ENCODE measurements at places on chromosomes 6 and 20. TPM values are rescaled to one million over a fixed set of nuclear protein-coding genes. Genes with fewer than 3 reads are reported as not detected.

The LSM2 gene
- 49.6 TPM for total RNA-seq

GRCh38 chr20:10626896-10627295 is 46.9 kb downstream of the JAG1 start:
- H3K36me3 ChIP-seq = no peaks in the 10 kb centered on the region
- no peak overlapping the region for H3K27ac ChIP-seq
- peaks cover 9% of the 10 kb centered on the region for H3K4me1 ChIP-seq
- no peak overlapping the region for H3K4me3 ChIP-seq
- no peaks in the 10 kb centered on the region for H3K27me3 ChIP-seq

GRCh38 chr20:34350095-34350494 is 13.0 kb upstream of the ITCH start:
- H3K4me1 ChIP-seq = no peaks in the 10 kb centered on the region
- H3K27me3 ChIP-seq = no peaks in the 10 kb centered on the region
- H3K36me3 ChIP-seq = no peaks in the 10 kb centered on the region
- H3K4me3 ChIP-seq = no peak overlapping the region

GRCh38 chr20:10578607-10579006 is 95.2 kb downstream of the JAG1 start:
- no peaks in the 10 kb centered on the region for H3K4me1 ChIP-seq
- no peak overlapping the region for H3K4me3 ChIP-seq
- no peaks in the 10 kb centered on the region for H3K27me3 ChIP-seq
- H3K27ac ChIP-seq = no peak overlapping the region
- H3K36me3 ChIP-seq = no peaks in the 10 kb centered on the region
- no peak for DNase-seq

- H3K4me1 ChIP-seq = no peaks in the 10 kb centered on the region
- H3K27me3 ChIP-seq = peaks cover 56% of the 10 kb centered on the region
- H3K4me3 ChIP-seq = no peak overlapping the region
- no peak for DNase-seq
- H3K36me3 ChIP-seq = no peaks in the 10 kb centered on the region
- H3K27ac ChIP-seq = no peak overlapping the region
These were observed 20.8 kb upstream of the CHRNA4 start for GRCh38 chr20:63381781-63382431.

GRCh38 chr6:139600919-139601475 is 226.5 kb upstream of the CITED2 start:
- H3K27ac ChIP-seq = peak overlapping the region; percentile 14
- no peak overlapping the region for H3K4me3 ChIP-seq
- DNase-seq = no peak
- no peaks in the 10 kb centered on the region for H3K36me3 ChIP-seq
- H3K4me1 ChIP-seq = peaks cover 8% of the 10 kb centered on the region
- H3K27me3 ChIP-seq = no peaks in the 10 kb centered on the region

- H3K4me1 ChIP-seq = peaks cover 83% of the 10 kb centered on the region
- H3K27me3 ChIP-seq = no peaks in the 10 kb centered on the region
- peak; percentile 97 for DNase-seq
- H3K27ac ChIP-seq = peak within 1 kb of the TSS; percentile 97
- H3K36me3 ChIP-seq = no peaks in the 10 kb centered on the region
- H3K4me3 ChIP-seq = peak within 1 kb of the TSS; percentile 96
These were observed at the start of gene PPP1R18 for GRCh38 chr6:30686009-30686907. TSS of gene PPP1R18 (minus strand) at chr6:30686645. CDS start at chr6:30686018, 627 bp downstream.

DNA sequence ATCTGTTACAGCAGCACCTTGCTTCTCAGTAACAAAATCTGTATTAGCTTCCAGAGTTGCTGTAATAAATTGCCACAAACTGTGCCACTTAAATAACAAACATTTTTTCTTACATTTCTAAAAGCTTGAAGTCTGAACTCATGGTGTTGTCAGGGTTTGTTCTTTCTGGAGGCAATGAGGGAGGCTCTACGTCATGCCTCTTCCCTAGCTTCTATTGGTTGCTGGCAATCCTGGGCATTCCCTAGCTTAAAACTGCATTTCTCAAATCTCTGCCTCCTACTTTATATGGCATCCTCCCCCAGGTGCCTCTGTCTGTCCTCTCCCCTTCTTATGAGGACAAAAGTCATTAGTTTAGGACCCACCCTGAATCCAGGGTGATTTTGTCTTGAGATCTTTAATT is 41.6 kb upstream of the TMEM244 start:
- H3K4me3 ChIP-seq = no peak overlapping the region
- DNase-seq = no peak
- no peaks in the 10 kb centered on the region for H3K4me1 ChIP-seq
- H3K27me3 ChIP-seq = no peaks in the 10 kb centered on the region
- no peaks in the 10 kb centered on the region for H3K36me3 ChIP-seq

DNA sequence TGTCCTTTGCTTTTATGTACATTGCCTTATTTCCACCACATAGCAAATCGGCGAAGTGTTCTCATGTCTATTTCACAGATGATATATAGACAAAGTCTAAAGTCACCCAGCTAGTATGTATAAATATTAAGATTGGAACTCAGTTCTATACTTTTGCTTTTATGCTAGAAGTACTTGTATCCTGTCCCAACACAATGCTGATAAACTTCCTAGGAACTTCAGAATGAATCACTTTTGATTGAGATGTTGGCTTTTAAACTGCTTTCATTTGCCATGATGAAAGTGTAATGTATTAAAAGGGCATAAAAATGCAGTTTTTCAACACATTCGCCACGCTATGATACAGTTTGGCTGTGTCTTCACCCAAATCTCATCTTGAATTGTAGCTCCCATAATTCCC is 50.8 kb downstream of the GCLC start:
- no peaks in the 10 kb centered on the region for H3K27me3 ChIP-seq
- DNase-seq = no peak
- no peak overlapping the region for H3K27ac ChIP-seq

The COL21A1 gene
- 0.20 TPM for total RNA-seq

DNA sequence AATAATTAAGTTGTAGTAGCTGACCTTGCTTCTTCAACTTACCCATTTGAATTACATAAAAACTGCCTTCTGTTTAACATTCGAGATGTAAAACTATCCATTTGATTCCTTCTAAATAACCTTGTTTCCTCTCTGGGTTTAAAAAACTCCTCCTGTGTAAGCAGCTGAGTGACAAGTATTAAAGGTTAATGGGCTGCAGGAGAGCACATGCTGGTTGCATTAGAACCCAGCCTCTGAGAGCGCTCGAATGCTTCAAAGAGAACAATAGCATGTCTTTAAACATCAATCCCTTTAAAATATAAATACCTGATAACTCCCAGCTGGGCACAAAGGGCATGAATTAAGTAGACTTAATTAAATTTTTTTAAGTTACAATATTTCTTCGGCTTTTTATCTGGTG is 215.8 kb downstream of the EYA4 start:
- no peaks in the 10 kb centered on the region for H3K36me3 ChIP-seq
- DNase-seq = no peak
- no peaks in the 10 kb centered on the region for H3K27me3 ChIP-seq

The IPCEF1 gene
- total RNA-seq = 32.2 TPM

The FOXC1 gene
- total RNA-seq = 0.37 TPM

GRCh38 chr20:44747166-44748004 is 1.7 kb downstream of the KCNK15 start:
- H3K27ac ChIP-seq = no peak overlapping the region
- no peaks in the 10 kb centered on the region for H3K36me3 ChIP-seq
- H3K27me3 ChIP-seq = peaks cover 25% of the 10 kb centered on the region
- no peak overlapping the region for H3K4me3 ChIP-seq
- no peak for DNase-seq

GRCh38 chr20:20181322-20181721 is 129.0 kb downstream of the CFAP61 start:
- no peaks in the 10 kb centered on the region for H3K27me3 ChIP-seq
- H3K4me3 ChIP-seq = no peak overlapping the region
- H3K36me3 ChIP-seq = no peaks in the 10 kb centered on the region
- no peak for DNase-seq
- H3K4me1 ChIP-seq = no peaks in the 10 kb centered on the region

DNA sequence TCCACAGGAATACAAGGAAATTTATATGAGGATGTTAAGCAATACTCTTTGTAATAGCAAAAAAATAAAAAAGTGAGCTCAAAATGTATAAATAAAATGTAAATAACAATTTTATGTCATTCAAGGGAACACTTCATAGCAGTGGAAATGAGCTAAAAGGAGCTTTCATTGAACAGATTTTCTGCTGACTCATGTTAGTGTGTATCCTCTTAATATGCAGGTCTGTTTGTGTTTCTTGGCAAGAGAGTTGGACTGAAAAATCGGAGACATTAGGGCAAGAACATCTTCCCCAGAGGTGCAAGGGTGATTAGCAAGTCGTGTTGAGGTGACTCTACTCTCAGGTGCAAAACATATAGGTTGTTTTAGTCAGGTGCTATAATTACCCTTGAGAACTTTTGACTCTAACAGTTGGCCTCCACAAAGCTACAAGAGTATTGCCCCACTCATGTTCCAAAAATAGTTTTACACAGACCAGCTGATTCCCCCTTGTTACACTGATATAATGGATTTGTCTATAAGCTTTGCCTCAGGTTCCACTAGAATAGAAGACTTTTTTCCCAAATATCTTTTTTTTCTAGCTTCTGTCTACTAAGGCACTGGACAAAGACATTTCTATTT is 702.9 kb downstream of the TENT5A start:
- DNase-seq = no peak
- H3K27ac ChIP-seq = no peak overlapping the region
- H3K27me3 ChIP-seq = no peaks in the 10 kb centered on the region

- no peak overlapping the region for H3K4me3 ChIP-seq
- no peaks in the 10 kb centered on the region for H3K4me1 ChIP-seq
- no peak for DNase-seq
- no peaks in the 10 kb centered on the region for H3K27me3 ChIP-seq
These were observed 30.9 kb upstream of the SMOC2 start for GRCh38 chr6:168410035-168410434.

The ZNF831 gene
- total RNA-seq = 10.8 TPM

- H3K27ac ChIP-seq = no peak overlapping the region
- no peaks in the 10 kb centered on the region for H3K4me1 ChIP-seq
- no peaks in the 10 kb centered on the region for H3K27me3 ChIP-seq
These were observed 42.0 kb downstream of the EDN1 start for GRCh38 chr6:12331951-12332749.

The MEP1A gene
- 0.40 TPM for total RNA-seq

- DNase-seq = peak; percentile 74
- no peak overlapping the region for H3K4me3 ChIP-seq
- H3K27me3 ChIP-seq = no peaks in the 10 kb centered on the region
- no peaks in the 10 kb centered on the region for H3K36me3 ChIP-seq
- peaks cover 34% of the 10 kb centered on the region for H3K4me1 ChIP-seq
- H3K27ac ChIP-seq = no peak overlapping the region
These were observed 48.9 kb downstream of the RNASET2 start for GRCh38 chr6:166907373-166907841.

GRCh38 chr20:22371843-22372242 is 212.5 kb downstream of the FOXA2 start:
- H3K4me1 ChIP-seq = peaks cover 8% of the 10 kb centered on the region
- H3K36me3 ChIP-seq = no peaks in the 10 kb centered on the region
- DNase-seq = no peak
- H3K27ac ChIP-seq = no peak overlapping the region
- no peak overlapping the region for H3K4me3 ChIP-seq

All from spleen (tissue), 13 donors.